Activated naive CD8-positive, alpha-beta T cell treated with anti-CD3 and anti-CD28 coated beads, Interleukin-2, amount 10 ng/mL, durations not matched to agents 7 days and 5 days (primary cell): ENCODE measurements at places on chromosomes 6 and 20. TPM values are rescaled to one million over a fixed set of nuclear protein-coding genes. Genes with fewer than 3 reads are reported as not detected.

Gene CST5
- total RNA-seq, result not detected

Gene OXT
- 0.68 TPM for total RNA-seq

Gene CD24
- total RNA-seq, result 0.68 TPM

Gene EDEM2
- total RNA-seq, result 24.2 TPM

Gene EYS
- total RNA-seq, result not detected

- H3K4me3 ChIP-seq, result no peak overlapping the region
- H3K27me3 ChIP-seq, result no peaks in the 10 kb centered on the region
- H3K36me3 ChIP-seq, result peaks cover 37% of the 10 kb centered on the region
Measured at GRCh38 chr6:89999154-89999553, 104.9 kb downstream of the GJA10 start.

GRCh38 chr6:25144919-25145318, 134.3 kb upstream of the CARMIL1 start:
- H3K27me3 ChIP-seq, result no peaks in the 10 kb centered on the region
- no peak overlapping the region for H3K4me3 ChIP-seq
- no peak for DNase-seq
- peaks cover 8% of the 10 kb centered on the region for H3K36me3 ChIP-seq
- H3K27ac ChIP-seq, result no peak overlapping the region

- no peaks in the 10 kb centered on the region for H3K4me1 ChIP-seq
- H3K27me3 ChIP-seq, result no peaks in the 10 kb centered on the region
- H3K36me3 ChIP-seq, result no peaks in the 10 kb centered on the region
- H3K27ac ChIP-seq, result no peak overlapping the region
- DNase-seq, result no peak
Measured at GRCh38 chr6:49739423-49739822, 4.8 kb downstream of the CRISP3 start.

- H3K27me3 ChIP-seq, result no peaks in the 10 kb centered on the region
- peak overlapping the region; percentile 93 for H3K27ac ChIP-seq
- H3K4me3 ChIP-seq, result peak overlapping the region; percentile 78
- no peak for DNase-seq
- H3K36me3 ChIP-seq, result peaks cover 21% of the 10 kb centered on the region
- peaks cover 38% of the 10 kb centered on the region for H3K4me1 ChIP-seq
Measured at GRCh38 chr6:149271348-149272340, 45.9 kb upstream of the TAB2 start.

- no peak overlapping the region for H3K27ac ChIP-seq
- H3K27me3 ChIP-seq, result peaks cover 3% of the 10 kb centered on the region
- DNase-seq, result no peak
- no peak overlapping the region for H3K4me3 ChIP-seq
- no peaks in the 10 kb centered on the region for H3K4me1 ChIP-seq
Measured at GRCh38 chr20:57881466-57882385, 171.9 kb upstream of the PMEPA1 start.

DNA sequence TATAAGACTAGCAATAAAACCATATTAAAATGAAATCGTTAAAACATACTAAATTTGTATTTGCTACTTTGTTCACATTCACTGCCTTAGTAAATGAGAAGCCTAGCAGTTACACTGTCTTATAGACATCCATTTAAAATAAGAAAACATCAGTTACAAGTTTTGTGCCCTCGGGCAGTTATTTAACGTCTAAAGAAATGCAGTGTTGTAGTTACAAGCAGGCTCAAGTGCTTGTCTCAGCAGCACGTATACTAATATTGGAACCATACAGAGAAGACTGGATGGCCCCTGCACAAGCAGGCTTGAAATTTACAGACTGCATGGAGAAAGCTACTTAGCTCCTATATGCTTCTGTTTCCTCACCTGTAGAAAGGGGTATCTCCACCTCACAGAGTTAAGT, 93.1 kb downstream of the HACE1 start:
- H3K36me3 ChIP-seq, result peaks cover 18% of the 10 kb centered on the region
- H3K27me3 ChIP-seq, result no peaks in the 10 kb centered on the region
- no peak overlapping the region for H3K27ac ChIP-seq
- H3K4me1 ChIP-seq, result peaks cover 8% of the 10 kb centered on the region
- no peak overlapping the region for H3K4me3 ChIP-seq
- DNase-seq, result no peak

GRCh38 chr6:77034161-77034560, 429.1 kb downstream of the HTR1B start:
- no peaks in the 10 kb centered on the region for H3K36me3 ChIP-seq
- H3K27ac ChIP-seq, result no peak overlapping the region
- no peak for DNase-seq

DNA sequence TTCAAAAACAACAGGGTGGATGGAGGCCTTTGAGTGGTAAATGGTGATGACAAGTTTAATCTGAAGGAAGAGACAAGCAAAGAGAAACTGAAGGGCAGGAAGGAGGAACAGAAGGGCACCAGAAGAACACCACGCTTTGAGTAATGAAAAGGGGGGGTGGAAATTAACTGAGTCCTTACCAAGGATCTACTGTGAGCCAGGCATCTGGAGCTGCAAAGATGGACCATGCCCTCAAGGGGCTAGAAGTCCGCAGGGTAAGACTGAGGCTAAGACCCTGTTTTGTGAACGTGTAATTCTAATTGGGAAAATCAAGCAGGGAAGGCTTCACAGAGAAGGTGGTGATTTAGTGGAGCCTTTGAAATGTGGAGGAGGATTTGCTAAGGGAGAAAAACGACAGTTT, 1.6 kb downstream of the NDRG3 start:
- peak overlapping the region; percentile 65 for H3K27ac ChIP-seq
- peaks cover 20% of the 10 kb centered on the region for H3K4me1 ChIP-seq
- H3K4me3 ChIP-seq, result peak overlapping the region; percentile 93
- H3K36me3 ChIP-seq, result no peaks in the 10 kb centered on the region
- no peak for DNase-seq
- no peaks in the 10 kb centered on the region for H3K27me3 ChIP-seq

DNA sequence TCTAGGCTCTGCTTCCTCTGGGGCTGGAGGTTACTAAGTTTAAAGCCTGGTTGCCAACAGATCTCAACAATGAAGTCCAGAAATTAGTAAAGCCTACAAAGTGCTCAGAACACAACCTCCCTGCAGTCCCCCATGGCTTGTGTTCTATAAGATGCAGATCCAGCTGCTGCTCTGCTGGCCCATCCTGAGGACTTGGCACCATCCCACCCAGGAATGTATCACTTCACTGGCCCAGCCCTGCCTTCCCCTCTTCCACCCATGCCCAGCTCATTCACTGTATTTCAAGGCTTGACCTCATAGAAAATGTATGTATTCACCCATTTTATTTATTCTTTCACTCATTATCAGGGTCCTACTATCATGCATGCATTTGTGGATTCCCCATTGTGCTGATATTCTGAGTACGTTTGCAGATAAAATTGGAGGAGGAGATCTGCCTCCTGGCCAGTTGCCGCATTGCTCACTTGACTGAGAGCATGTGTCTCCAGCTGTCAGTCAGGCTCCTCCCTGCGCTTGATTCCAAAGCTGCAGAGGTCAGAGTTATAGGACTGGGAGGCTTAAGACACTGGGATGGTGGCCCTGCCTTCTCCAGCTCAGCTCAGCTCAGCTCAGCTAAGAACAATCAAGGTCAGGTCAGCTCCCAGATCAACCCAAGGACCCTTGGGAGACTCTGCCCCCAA, 104.8 kb downstream of the MAFB start:
- H3K4me1 ChIP-seq, result no peaks in the 10 kb centered on the region
- H3K4me3 ChIP-seq, result no peak overlapping the region
- no peaks in the 10 kb centered on the region for H3K27me3 ChIP-seq
